Lung microvascular endothelial cell (primary cell): ENCODE measurements at places on chromosomes 3 and 15. TPM values are rescaled to one million over a fixed set of nuclear protein-coding genes. Genes with fewer than 3 reads are reported as not detected.

NANOGP8 gene
- total RNA-seq: not detected in 2 replicates

GRCh38 chr3:181739628-181740027 is 27.9 kb downstream of the SOX2 start:
- DNase-seq: no peak

DNA sequence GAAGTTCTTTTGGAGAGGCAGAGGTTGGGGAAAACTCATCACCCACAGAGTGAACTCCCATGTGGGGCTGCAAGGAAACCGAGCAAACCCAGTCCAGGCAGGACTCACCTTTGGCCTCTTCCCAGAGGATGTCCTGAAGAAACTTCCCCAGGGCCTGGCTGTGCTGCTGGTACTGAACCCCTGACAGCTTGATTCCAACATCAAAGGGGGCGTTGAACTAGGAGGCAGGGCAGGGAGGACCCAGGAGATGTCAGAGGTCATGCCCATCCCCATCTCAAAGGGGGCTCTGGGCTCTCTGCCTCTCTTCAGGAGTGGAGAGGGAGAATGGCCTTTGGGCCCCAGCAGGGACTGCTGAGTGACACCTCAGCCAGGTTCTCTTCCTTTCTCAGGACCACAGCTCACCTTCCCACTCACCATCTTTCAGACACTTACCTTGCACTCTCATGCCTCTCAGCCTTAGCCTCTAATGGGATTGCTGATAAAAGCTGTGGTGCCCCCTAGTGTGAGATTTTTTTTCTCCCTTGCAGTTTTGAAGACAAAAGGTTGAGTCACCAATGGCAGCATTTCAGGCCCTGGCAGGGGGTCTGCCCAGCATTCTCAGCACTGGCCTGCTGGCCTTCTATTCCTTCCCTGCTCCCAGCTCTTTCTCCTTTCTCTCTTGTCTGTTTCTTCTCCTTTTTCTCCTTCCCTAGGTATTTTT is 6.0 kb downstream of the GHRL start:
- DNase-seq: peak; percentile 31

DNA sequence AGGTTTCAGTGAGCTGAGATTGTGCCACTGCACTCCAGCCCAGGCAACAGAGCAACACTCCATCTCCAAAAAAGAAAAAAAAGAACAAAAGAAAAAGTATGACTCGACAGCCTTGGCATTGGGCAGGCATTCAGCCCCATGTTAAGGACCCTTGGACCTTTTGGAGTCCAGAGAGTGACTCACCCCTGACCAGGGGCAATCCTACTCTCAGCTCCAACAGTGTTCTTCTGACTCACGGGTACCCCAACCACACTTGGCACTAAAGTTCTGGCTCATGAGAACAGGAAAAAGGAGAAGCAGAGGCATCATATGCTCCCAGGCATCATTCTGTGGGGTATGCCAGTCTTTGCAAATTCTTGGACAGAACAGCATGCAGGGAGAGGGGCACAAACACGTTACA is 252.4 kb upstream of the HES1 start:
- no peak for DNase-seq

IQCH gene
- 0.40 and 0.87 TPM in 2 replicates for total RNA-seq

DNA sequence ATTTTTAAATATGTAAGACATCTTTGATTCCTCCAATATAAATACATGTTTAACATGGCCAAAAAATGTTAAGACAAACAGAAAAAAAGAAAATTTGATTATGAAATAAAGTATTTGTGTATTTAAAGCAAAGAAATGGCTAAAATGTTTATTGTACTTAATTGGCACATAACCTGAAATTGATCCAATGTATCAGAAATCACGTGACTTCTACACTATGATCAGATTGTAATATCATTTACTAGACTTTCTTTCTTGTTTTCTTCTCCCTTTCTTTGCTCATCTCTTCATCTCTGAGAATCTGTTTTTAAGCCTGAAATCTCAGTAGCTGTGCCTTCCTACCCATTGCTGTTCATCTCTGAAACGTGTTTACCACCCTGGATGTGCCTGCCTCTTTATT is 420.3 kb downstream of the RSL24D1 start:
- DNase-seq: no peak

DNA sequence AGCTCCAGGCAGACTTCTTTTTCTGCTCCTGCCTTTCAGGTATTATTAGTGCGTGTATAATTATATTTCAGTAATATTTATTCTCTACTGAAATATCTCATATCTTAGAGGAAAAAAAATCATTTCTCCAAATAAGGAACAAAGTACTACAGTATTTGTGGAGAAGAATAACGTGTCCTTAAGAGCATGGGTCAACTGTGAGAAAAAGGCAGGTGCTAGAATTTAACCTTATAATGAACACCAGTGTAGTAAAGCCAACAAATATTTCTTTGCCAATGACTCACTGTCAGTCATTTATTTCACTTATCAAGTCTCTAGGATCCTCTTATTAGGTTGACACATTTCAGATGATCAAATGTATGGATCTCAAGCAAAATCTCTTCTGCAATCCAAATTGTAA is 183.4 kb downstream of the GREM1 start:
- no peak for DNase-seq

- no peak for DNase-seq
Observed at GRCh38 chr3:75237477-75237876, 426.7 kb upstream of the FRG2C start.

GRCh38 chr3:128549283-128550112 is 56.5 kb upstream of the GATA2 start:
- peak; percentile 85 for DNase-seq

CCR1 gene
- total RNA-seq: not detected in 2 replicates

DNA sequence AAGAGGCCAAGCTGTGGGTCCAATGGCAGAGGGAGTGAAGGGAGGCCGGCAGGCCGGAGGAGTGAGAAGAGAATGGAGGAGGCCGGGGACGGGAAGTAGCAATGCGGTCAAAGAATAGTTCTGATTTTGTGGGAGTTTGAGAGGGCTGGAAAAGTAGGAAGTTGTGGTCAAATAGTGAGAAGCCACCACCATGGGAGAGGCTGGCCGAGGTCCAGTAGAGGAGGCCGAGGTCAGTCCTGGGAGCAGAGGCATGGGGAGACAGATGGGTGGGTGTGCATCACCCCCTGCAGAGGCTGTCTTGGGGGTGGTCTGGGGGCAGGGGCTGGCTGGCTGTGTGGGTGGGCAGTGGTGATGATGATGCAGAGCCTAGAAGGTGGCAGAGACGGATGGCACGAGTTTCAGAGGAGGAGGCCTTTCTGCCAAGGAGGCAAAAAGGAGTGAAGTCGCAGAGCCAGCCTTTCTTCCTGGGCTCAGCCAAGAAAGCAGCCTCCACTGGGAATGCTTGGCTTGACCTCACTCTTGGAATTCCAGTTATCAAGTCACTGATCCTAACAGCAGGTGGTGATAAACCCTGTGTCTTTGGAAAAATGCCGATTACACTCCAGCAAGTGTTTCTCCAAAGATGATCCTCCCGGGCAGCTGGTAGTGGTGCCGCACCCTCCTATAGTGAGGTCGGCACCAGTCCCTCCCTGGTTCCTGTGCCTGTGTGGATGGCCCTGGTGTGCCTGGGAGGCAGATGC is 57.3 kb downstream of the ARNT2 start:
- DNase-seq: no peak

DNA sequence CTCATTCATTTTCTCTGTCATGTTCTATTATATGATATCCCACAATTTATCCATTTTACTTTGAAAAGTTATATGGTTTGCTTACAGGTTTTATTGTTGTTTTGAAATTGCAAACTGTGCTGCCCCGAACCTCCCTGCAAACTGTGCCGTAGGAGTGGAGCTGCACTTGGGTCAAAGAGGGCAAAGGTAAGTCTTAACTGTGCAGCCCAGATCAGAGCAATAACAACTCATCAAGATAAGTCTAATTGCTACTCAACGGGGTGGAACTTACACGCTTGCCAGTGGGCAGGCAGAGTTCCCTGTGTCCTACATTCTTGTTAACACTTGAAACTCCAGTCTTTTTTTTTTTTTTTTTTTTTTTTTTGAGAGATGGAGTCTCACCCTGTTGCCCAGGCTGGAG is 33.2 kb downstream of the ZDHHC19 start:
- no peak for DNase-seq

- DNase-seq: no peak
Observed at GRCh38 chr15:31336593-31337295, 10.1 kb downstream of the KLF13 start.

GRCh38 chr15:98727115-98728040 is 79.0 kb downstream of the IGF1R start:
- DNase-seq: peak; percentile 94

DNA sequence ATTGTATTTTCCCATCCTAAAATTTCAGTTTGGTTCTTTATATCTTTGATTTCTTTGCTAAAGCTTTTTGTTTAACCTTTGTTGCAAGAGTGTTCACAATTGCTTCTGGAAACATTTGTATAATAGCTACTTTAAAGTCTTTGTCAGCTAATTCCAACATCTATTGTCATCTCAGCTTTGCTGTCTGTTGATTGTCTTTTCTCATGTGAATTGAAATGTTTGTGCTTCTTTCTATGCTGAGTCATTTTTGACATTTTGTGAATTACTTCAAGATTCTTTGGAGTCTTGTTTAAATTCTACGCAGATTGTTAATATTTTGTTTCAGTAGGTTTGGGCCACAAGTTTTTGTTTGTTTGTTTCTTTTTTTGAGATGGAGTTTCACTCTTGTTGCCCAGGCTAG is 73.2 kb downstream of the SUCNR1 start:
- no peak for DNase-seq

DNA sequence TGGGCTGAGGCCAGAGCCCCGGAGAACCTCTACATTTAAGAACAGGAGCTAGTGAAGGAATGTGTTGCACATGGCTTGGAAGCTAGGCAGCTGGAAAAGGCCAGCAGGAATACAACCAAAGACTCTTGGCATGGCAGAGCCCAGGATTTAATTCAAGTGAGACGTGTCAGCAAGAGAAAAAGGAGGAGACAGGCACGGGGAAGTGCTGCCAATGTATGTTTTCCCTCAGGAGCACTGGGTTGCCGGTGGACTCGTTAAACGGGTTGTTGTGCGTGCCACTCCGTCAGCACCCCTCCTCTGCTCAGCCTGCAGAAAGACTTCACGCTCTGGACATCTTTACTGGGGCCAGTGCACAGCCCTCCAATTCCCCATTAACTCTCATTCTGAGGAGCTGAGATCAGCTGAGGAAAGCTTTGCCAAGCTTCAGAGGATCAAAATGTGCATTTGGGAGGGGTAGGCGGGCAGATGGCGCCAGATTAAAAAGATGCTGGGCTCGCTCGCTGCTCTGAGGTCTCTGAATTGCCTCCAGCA is 103.7 kb downstream of the PDZRN3 start:
- no peak for DNase-seq

DNA sequence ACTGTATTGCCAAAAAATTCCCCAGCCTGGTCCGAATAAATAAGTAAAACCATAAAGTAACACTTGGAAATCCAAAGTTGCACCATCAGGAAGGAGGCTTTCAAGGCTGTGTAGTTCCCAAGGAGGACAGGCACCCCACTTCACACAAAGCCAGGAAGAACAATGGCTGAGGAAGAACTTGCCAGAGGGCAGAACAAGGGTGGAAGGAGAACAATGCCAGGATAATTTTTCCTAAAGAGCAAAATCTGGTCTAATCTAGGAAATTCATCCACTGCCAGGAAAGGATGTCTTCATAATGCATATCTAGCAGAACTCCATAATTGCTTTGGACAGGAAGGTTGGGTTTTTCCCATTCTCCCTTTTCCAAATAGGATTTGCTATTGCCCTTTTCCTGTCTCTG is 15.7 kb upstream of the ARID3B start:
- peak; percentile 71 for DNase-seq

NEK11 gene
- total RNA-seq: 1.1 and 2.0 TPM in 2 replicates

GRCh38 chr15:58393241-58393662 is 38.5 kb upstream of the LIPC start:
- DNase-seq: no peak

- no peak for DNase-seq
Observed at GRCh38 chr15:48609486-48609885, 36.0 kb downstream of the FBN1 start.

DNA sequence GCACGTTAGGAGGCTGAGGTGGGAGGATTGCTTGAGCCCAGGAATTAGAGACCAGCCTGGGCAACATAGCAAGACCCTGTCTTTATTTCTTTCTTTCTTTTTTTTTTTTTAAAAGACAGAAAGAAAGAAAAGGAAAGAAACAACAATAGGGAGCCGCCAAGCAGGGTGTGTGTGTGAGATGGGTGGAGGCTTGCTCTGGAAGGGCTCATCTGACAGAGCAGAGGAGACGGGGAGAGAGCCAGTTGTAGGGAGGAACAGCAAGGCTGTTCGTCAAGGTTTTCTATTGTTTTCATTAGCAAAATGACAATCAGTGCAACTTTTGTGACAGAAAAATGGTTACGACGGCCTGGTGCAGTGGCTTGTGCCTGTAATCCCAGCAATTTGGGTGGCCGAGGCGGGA is 69.3 kb downstream of the CDC25A start:
- DNase-seq: no peak

SERPINI2 gene
- total RNA-seq: not detected in 2 replicates

GRCh38 chr15:61138156-61138555 is 90.9 kb downstream of the RORA start:
- DNase-seq: no peak

- DNase-seq: no peak
Observed at GRCh38 chr3:103730744-103731143, 1295.9 kb downstream of the ZPLD1 start.

PARP14 gene
- total RNA-seq: 51.6 and 56.7 TPM in 2 replicates

AP2M1 gene
- 442 and 454 TPM in 2 replicates for total RNA-seq
